ENCODE measurements at places on chromosomes 6 and 20. TPM values are rescaled to one million over a fixed set of nuclear protein-coding genes. Genes with fewer than 3 reads are reported as not detected.

FAM162B gene
- 62.2 TPM for polyA plus RNA-seq

SYCP2 gene
- polyA plus RNA-seq, result 8.4 TPM

DNA sequence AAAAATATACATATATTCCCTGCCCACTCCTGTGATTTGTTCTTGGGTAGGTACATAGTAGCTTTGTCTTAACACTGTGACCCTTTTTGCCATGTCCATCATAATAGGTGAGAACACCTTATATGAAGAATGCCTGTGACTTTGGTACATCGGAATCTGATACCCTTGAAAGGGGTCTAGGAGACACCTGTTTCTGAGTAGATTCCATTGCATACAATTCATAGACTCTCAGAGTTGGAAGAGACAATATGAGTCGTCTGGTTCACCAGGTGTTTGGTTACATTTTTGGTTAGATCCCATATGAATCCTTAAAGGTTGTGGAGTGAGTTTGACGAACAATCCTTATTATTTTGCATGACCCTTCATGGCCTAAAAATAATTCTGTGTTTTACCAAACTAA, 36.3 kb downstream of the RNF144B start:
- DNase-seq, result no peak

GRCh38 chr6:72589096-72589495, 32.8 kb upstream of the KCNQ5 start:
- no peak for DNase-seq

GRCh38 chr6:67870321-67870720, 764.8 kb upstream of the ADGRB3 start:
- no peak for DNase-seq

- DNase-seq, result no peak
Measured at GRCh38 chr6:72626126-72626525, 4.3 kb downstream of the KCNQ5 start.

- no peak for DNase-seq
Measured at GRCh38 chr6:1317302-1317815, 5.5 kb downstream of the FOXQ1 start.

GRCh38 chr6:111761783-111762312, 111.4 kb downstream of the FYN start:
- no peak for DNase-seq

Measured in right lung (tissue), 10 donors.